Iris pigment epithelial cell (primary cell): ENCODE measurements at places on chromosomes 11 and 22.

DNA sequence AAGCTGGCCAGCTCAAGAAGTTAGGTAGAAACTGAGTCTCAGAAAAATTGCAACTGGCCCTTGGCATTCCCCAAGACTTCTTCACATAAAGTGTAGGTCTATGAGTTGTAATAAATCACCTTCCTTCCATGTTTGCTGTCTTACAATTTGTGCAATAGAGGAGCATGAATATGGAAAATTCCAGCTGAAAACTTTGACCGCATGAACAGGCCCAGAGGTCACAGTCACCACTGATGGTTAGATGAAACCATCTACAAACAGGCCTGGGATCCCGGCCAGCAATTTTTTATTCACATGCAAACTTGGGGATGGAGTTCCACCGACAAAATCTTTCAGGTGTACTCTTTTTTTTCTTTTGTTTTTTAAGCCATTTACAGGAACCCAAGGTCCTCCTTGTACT is 88.1 kb downstream of the SERGEF start:
- no peak for DNase-seq

DNA sequence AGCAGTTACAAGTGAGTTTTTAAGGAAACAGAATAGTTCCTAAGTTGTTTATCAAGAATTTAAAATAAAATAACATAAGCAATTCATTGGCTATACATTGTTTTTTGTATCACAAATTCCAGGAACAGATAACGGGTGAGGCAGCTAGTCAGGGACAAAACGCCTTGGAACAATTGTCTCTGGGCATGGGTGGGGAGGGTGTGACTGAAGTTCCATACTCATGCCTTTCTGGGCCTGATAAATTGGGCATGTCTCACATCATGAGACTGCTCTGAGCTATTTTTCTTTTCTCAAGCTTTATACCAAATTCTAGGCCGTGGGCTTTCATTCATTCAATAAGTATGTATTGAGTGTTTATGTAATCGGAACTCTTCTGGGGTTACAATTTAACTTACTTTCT is 21.6 kb downstream of the FOLR3 start:
- no peak for DNase-seq

- no peak for DNase-seq
These were observed 9.8 kb downstream of the MMP20 start for GRCh38 chr11:102615077-102615893.

GRCh38 chr11:130390071-130390758 is 38.2 kb downstream of the ADAMTS8 start:
- DNase-seq, result peak; percentile 94

DNA sequence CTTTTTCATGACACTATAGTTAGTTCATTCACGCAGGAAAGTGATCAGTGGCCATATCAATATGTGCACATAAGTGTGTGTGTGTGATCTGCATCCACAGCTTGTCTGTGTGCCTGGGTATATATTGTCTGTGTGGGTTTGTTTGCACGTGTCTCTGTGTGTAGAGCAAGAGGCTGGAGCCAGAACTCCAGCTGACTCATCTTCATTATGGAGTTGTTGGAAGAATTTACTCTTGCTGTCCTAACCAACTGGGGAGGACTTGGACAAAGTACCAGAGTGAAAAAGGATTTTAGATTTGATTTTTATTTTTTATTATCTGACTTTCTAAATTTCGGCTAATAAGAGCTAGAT is 63.9 kb downstream of the TP53I11 start:
- peak; percentile 56 for DNase-seq

GRCh38 chr11:33296695-33297094 is 39.5 kb downstream of the HIPK3 start:
- no peak for DNase-seq

- DNase-seq, result no peak
These were observed 18.8 kb upstream of the CDKN1C start for GRCh38 chr11:2904153-2905052.

GRCh38 chr11:10351765-10352641 is 47.1 kb downstream of the ADM start:
- peak; percentile 91 for DNase-seq

GRCh38 chr11:7656704-7657103 is 16.6 kb downstream of the CYB5R2 start:
- no peak for DNase-seq

- peak; percentile 62 for DNase-seq
These were observed 76.0 kb downstream of the ST3GAL4 start for GRCh38 chr11:126431401-126432064.

DNA sequence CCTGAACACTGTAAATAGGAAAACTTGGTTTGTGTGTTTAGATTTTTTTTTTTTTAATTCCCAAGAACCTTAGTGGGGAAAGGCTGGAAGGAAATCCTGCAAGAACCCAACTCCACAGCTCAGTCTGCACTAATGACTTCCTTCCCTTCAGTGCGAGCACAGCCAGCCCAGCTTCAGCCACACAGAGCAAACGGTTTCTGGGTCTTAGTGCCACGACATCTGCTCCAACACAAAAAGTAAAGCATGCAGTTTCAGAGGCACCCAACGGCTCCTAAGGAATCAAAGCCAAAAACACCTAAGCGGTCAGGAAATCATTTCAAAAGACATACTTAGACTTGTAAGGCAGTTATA is 236.1 kb downstream of the TTC28 start:
- peak; percentile 76 for DNase-seq

- no peak for DNase-seq
These were observed 19.4 kb upstream of the CABP7 start for GRCh38 chr22:29700206-29700899.

DNA sequence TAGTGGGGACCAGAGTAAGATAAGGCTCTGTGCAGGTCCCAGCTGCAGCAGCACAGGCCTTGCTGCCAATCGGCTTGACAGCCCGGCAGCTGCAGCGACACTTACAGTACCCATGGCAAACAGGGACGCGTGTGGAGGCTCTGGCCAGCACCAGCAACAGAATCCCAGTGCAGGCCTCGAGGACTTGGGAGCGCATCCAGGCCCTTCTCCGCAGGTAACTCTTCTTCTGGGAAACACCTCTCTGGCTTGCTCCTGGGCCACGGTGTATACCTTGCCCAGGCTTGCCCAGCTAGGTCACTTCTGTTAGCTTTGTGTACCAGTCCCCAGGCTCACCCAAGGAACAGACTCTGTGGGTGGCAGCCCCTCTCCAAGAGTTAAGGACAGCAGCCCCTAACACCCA is 126.7 kb downstream of the CTTN start:
- no peak for DNase-seq

DNA sequence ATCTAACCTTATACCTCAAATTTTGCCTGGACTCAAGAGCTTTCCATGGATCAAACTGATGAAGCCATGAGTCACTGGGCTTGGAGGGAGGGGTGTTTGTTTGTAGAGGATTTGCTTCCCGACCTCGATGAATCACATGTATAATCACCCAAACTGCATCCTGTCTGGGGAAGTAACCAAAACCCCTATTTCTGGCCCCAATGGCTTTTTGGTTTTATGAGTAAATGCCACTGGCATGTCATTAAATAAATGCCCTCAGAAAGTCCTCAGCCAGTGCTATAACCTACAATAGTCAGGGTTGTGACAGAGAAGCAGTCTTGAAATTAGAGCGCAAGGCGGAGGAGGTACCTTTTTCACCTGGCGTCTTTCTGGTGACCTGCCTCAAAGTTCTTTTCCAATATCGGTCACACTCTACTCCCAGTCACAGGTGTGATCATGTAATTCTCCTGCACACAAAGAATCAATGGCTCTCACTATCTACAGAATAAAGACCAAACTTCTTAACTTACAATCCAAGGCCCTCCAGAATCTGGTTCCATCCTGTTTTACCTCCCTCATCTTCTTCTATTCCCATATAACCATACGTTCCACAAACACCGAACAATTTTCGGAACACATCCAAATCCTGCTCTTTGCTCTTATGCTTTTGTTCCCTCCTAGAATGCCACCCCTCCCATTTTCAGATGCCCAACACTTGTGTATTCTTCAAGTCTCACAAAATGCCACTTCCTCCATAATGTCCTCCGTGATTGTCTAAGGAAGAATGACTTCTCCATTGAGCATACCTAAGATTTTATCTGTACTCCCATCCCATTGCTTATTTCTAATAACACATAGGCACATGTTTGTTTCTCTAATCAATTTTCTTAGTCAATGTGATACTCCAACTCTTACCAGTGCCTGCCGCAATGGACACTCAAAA is 81.3 kb upstream of the BLID start:
- DNase-seq, result peak; percentile 99

DNA sequence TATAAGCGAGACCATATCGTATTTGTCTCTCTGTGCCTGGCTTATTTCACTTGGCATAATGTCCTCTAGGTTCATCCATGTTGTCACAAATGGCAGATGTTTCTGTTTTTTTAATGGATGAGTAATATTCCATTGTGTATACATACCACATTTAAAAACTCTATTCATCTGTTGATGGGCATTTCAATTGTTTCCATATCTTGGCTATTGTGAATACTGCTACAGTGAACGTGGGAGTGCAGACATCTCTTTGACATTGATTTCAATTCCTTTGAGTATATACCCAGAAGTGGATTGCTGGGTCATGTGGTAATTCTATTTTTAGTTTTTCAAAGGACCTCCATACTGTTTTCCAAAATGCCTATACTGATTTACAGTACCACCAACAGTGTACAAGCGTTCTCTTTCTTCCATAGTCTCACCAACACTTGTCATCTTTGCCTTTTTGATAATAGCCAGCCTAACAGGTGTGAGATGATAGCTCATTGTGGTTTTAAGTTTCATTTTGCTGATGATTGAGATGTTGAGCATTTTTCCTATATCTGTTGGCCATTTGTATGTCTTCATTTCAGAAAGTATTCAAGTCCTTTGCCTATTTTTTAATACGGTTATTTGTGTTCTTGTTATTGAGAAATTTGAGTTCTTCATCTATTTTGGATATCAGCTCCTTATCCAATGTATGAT is 194.7 kb upstream of the E2F8 start:
- DNase-seq, result no peak

DNA sequence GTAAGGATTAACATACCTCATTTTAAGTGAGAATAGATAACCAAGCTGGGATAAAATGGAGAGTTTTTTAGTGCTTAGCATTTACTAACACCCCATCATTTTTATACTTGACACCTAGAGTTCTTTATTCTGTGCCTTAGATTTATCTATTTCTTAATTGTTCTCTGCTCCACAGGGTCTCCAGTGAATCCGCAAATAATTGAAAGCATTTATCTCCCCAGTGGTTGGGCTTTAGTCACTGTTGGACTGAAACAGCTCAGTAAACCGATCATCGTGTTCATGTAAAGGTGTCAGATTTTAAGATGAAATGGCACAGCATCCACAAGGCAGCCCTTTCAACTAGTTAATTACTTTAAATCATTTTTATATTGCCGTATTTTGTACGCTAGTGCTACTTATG is 17.8 kb upstream of the GRIA4 start:
- no peak for DNase-seq

DNA sequence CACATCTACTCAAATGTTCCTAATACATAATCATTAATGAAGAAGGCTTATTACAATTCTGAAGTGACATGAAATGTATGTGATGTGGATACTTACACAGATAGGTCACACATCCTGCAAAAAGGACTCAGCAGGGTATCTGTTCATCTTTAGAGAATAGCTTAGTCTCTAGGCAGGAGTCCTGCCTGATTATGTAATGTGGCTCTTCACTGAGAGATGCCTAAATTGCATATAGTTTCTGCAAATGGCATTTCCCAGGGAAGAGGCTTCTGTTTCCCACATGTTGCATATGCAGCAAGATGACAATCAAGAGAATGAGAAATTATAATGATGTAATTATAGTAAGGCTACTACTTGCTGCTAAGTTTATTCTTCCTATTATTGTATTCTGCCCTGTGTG is 58.8 kb upstream of the SLC36A4 start:
- no peak for DNase-seq

GRCh38 chr11:72446929-72447769 is 12.8 kb upstream of the CLPB start:
- peak; percentile 73 for DNase-seq

GRCh38 chr11:96197103-96197502 is 145.9 kb downstream of the MAML2 start:
- peak; percentile 27 for DNase-seq

DNA sequence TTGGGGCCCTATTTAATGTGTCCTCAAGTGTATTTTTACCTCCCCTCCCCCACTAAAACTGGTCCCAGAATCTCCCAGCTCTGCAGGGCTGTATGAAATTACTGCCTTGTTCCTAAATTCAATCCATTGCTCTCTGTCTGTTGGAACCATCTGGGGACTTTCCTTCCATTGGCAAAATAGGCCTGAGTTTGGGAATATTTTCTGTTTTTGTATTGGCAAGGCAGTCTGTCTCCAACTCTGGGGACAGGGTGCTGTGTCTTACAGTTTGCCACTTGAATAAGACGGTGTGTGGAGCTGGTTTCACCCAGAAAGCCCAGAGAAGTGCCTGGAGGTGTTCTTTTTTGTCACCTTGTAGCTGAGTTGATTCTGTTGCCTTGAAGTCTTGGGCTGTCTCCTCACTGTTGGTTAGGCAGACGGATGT is 1.3 kb downstream of the PACS1 start:
- no peak for DNase-seq

GRCh38 chr11:16773981-16774935 is 35.8 kb downstream of the C11orf58 start:
- DNase-seq, result no peak

DNA sequence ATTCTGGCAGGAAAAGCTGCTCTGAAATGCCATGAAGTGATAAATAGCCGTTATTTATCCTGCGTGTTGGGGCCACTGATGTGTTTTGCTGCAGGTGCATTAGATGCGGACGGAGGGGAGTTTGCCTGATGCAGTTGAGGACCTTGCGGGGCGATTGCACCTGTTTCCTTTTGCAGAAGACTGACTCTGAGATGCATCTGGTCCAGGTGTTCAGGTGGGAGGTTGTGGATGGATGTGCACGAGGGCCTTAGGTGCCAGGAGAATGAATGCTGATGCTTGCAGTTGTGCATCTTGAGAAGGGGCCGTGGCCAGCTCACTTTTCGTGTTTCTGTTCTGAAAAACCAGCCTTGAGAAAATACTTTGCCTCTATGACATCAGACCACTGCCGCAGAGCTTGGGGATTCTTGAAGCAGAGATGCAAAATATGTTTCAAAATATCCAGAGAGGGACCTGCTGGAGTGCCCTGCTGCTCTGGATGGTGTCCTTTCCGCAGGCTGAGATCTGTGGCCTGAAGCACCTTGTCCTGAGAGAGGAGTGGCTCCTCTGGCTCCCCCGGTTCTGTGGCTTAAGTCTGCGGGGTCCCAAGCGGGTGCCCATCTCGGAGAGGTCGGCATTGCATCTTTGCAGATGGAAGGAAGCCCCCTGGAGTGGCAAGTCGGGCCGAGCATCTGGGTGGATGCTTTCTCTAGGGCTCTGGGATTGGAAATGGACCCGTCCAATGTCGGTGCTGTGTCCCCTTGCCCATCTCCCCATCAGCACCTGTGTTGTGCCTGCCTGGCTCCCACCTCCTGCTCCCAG is 1031.1 kb downstream of the TBC1D22A start:
- no peak for DNase-seq

DNA sequence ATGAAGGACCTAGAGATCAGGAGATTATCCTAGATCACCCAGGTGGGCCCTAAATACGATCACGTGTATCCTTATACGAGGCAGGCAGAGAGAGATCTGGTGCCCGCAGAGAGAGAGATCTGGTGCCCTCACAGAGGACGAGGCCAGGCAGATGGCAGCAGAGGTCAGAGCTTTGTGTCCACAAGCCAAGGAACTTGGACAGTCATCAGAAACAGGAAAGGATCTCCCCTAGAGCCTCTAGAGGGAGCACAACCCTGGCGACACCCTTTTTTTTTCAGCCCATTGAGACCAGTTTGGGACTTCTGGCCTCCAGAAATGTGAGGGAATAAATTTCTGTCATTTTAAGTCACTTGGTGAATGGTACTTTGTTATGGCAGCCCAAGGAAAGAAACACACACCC is 25.5 kb upstream of the TIMP3 start:
- DNase-seq, result no peak
